ENCODE measurements at places on chromosomes 7 and 10. TPM values are rescaled to one million over a fixed set of nuclear protein-coding genes. Genes with fewer than 3 reads are reported as not detected.

DNA sequence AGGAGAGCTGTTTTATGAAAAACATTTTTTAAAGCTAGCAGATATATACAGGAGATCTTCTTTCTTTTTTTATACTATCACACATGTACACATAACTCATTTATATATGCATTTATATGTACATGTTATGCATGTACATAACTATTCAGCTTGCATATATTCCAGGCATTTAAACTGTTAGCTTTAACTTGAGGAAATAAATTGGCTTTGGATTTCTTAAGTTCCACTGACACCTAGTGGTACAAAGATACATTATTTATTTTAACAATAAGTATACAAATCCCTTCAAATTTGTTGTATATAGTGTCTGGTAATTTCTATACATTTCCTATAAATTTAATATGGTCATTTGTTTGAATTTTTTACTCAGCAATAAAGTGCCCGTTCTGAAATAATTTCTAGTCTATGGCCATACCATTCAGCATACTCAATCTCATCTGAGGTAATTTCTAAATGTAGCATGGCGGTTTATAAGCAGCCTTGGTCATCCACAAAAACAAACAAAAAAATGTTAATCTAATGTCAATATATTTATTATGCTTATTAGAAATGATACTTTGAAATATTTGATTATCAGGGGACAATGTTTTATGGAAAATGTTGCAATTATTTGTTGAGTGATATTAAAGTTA is 11.6 kb downstream of the ZDHHC6 start:
- DNase-seq: no peak

GRCh38 chr10:58588673-58589265 is 76.1 kb downstream of the BICC1 start:
- peak; percentile 36 for DNase-seq

- no peak for DNase-seq
Observed at GRCh38 chr10:43648095-43648397, 635 bp downstream of the ZNF32 start.

Gene NRAP
- total RNA-seq: 0.11 TPM
